ENCODE measurements at places on chromosomes 13 and 19.

- DNase-seq = no peak
Observed at GRCh38 chr13:38309397-38309796, 40.3 kb upstream of the UFM1 start.

DNA sequence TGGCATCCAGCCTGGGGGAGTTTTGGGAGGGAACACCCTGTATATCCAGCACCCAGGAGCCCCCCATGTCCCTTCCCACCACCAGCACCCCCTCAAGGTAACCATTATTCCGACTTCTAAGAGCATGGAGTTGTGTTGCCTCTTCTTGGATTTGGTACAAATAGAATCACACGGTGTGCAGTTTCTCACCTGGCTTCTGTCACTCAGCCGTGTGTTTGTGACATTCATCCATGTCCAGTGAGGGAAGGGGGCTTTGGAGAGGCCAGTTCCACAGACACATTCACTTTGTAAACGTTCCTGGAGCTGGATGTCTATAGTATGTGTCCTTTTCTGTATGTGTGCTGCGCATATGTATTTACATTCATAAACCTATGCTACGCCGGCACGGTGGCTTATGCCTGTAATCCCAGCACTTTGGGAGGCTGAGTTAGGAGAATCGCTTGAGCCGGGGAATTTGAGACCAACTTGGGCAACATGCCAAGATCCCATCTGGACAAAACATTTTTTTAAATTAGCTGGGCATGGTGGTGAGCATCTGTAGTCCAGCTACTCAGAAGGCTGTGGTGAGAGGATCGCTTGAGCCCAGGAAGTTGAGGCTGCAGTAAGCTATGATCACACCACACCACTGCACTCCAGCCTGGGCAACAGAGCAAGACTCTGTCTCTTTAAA lies 36.6 kb downstream of the MYH14 start:
- DNase-seq = no peak

- DNase-seq = no peak
Observed at GRCh38 chr13:65638572-65639168, 1591.5 kb downstream of the PCDH9 start.

- DNase-seq = no peak
Observed at GRCh38 chr13:27415116-27415515, 9.3 kb upstream of the GTF3A start.

GRCh38 chr19:15323496-15324235 lies 8.7 kb downstream of the BRD4 start:
- no peak for DNase-seq

DNA sequence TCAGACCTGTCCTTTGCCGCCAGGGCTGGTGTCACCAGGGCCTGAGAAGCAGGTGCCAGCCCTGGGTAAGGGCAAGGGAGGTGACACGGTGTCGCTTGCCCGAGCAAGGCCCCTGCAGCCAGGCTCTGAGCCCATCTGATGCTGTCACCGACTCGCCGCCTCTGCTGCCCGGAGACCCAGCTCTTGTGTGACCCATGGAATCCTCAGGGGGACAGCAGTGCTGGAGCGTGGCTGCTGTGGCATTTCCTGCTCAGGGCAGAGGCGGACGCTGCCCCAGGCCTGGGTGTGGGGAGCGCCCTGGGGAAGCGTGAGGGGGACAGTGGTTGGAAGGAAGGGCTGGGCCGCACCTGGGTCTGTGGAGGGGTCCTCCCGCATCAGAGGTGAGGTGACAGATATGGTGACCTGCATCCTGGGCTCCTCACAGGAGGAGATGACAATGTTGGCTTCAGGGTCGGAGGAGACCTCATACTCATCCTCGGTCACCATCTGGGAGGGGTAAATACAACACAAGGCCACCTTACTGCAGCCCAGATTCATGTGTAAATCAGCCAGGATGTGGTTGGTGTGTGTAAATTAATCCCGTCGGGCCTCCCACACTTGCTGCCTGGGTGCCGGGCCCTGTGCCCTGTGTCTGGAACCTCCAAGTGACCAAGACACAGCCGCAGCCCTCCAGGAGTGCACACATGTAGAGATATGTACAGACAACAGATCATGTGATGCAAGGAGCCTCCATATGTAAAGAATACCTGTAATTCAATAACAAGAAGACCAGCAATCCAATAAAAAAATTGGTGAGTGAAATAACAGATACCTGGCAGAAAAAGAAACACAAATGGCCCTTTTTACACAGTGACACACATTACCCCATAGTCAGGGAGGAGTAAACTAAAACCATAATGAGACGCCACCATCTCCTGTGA lies 27.6 kb upstream of the MATK start:
- no peak for DNase-seq

DNA sequence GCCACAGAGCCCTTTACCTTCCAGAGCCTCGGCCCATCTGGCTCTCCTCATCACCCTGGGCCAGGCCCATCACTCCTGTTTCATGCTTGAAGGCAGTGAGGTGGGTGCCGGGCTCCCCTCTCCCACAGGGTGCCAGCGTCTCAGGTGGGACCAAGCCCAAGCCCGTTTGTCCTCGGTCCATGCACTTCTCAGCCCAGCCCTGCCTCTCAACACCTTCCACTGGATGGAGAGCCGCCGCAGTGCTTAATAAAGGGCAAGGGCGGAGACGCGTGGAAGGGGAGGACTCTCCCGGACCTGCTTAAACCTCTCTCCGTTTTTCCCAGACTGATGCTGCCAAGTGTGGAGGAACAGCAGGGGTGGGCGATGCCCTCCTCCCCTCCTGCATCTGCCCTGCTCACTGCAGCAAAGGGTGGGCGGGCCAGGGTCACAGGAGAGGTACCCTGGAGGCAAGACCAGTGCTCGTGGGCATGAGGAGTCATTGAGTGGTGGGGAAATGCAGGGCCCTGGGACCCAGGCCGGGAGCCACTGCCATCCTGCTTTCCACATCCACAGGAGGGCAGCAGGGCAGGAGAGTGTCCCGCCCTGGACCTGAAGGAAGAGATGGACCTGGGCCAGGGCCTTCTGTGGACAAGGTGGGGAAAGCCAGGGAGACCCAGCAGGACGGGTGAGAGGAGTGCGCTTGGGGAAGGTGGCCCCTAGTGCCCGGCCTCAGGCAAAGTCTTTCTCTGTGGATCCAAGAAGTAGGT lies 9.7 kb upstream of the ATP11A start:
- no peak for DNase-seq

Data from SHP77 (cell line).